Bone marrow (tissue), 2 donors: ENCODE measurements at places on chromosomes 16 and 17.
A peak's percentile ranks its signal among the peaks of the same experiment; 100 is the strongest.

- DNase-seq: no peak
These were observed 6.4 kb downstream of the NHERF1 start for GRCh38 chr17:74754832-74755231.

DNA sequence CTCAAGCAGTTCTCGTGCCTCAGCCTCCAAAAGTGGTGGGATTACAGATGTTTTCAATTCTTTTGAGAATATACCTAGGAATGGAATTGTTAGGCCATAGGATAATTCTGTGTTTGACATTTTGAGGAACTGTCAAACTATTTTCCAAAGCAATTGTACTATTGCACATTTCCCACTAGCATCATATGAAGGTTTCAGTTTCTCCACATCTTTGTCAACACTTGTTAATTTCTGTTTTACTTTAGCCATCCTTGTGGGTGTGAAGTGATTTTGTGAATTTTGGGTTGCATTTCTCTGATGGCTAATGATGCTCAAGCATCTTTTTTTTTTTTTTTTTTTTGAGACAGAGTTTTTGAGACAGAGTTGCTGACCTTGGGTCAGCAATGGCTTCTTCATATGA, 6.2 kb downstream of the NT5M start:
- DNase-seq: no peak

- DNase-seq: no peak
These were observed 40.5 kb downstream of the ATP2C2 start for GRCh38 chr16:84408856-84409255.

- no peak for DNase-seq
These were observed 7.2 kb downstream of the PDK2 start for GRCh38 chr17:50102164-50102991.

DNA sequence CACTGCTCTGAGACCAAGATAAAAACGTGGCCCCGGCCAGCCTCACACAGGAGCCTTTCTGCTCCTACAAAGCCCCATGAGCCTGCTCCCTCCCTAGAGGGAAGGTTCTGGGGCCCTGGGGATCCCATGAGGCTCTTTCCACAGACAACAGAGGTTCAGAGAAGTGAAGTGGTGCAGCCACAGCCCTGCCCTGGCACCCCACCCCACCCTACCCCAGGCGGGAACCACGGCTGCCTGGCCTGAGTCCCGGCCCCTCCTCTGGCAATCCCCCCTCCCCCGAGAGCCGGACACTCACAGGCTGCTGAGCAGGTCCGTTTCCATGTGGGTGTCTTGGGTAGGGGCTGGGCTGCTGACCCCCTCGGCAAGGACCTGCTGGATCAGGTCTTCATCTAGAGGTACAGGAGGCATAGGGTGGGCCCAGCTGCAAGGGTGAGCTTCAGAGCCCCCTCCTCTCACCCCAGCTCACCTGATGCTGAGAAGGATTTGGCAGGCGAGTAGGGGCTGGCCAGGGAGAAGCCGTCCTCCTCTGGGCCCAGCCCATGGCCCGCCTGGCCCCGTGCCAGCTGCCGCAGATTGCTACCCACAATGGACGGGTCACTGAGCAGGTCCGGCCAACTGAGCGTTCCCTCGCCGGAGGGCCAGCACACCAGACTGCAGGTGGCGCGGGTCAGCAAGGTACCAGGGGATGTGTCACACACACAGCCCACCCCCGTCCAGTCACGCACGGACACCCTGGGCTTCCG, 38.7 kb downstream of the PKD1 start:
- DNase-seq: no peak

DNA sequence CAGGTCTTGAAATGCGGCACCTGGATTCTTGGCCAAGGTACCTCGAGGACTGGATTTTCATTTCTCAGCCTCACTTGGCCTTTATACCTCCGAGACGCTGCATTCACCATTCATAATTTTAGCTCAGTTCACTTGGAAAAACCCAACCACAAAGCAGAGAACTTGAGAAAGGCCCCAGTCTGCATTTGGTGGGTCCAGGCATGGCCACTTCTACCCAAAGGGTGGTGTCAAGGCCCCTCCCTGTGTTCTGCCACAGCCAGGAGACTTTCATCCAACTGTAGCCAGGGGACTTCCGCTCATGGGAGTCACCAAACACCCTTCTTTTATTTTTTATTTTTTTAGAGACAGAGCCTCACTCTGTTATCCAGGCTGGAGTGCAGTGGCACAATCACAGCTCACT, 14.7 kb upstream of the TVP23A start:
- DNase-seq: no peak

DNA sequence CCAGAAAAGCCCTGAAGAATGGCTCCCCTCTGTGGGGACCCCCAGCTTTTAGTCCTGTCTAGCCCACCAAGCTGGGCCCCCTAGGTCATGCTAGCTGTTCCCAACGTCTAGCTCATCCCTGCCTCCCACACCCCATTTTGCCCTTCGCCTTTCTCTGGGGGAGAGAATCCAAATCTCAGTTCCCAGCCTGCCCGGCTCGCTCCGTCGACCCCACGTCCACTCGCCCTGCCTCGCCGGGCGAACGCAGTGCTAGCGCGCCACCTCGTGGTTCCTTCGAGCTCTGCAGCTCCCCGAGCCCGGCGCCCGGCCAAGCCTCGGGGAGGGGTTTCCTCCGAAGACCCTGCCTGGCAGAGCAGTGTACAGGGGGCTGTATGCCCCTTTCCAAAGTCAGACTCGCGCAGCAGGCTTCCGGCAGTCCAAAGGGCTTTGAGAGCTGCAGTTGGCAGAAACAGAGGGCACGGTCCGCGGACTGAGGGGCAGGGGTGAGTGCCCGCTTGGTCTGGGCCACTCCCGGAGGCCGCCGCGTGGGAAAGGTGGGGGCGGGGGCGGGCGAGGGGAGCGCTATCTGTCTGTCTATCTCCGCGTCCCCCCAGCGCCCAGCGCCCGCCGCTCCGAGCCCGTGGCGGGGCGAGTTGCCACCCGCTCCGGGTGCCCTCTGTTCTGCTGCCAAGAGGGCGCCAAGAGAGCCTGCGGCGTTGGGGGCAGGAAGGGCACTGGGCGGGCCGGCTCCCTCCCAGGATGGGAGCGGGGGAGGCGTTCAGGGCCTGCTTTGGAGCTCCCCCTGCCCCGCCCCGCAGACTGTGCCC, 1.7 kb upstream of the DLX3 start:
- peak; percentile 10 for DNase-seq

GRCh38 chr17:9309216-9309615, 266.4 kb downstream of the STX8 start:
- no peak for DNase-seq

DNA sequence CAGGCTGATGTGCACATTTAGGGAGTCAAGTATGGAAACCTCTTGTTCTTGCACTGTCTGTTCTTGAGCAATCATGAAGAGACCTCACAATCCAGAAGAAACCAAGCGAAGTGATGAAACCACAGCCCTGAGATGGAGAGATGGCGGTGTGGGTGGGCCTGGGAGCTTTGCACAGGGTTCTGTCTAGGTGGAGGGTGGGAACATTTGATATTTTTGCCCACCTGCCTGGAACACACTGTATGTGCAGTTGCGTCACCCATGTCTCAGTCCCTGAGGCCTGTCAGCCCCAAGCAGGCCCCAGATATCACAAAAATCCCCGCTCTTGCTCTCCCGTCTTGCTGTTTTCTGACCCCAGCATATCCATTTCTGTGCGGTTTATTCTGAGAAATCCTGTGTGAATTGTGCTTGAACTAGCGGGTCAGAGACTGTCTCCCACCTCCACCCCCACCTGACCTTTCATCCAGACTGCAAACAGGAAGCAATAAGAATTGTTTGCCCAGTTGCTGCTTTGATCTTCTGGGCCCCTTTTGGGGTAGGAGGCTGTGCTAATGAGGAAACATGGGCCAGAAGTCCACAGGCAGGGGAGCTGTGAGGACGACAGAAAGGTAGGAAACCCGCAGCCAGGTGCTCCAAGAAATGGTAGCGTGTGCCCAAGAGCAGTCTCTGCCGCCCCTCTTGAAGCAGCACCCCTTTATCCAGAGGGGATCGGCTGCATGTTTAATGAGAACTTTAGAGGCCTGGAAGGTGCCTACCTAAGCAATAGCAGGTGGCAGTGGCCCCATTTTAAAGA, 183.8 kb downstream of the CCDC182 start:
- no peak for DNase-seq

DNA sequence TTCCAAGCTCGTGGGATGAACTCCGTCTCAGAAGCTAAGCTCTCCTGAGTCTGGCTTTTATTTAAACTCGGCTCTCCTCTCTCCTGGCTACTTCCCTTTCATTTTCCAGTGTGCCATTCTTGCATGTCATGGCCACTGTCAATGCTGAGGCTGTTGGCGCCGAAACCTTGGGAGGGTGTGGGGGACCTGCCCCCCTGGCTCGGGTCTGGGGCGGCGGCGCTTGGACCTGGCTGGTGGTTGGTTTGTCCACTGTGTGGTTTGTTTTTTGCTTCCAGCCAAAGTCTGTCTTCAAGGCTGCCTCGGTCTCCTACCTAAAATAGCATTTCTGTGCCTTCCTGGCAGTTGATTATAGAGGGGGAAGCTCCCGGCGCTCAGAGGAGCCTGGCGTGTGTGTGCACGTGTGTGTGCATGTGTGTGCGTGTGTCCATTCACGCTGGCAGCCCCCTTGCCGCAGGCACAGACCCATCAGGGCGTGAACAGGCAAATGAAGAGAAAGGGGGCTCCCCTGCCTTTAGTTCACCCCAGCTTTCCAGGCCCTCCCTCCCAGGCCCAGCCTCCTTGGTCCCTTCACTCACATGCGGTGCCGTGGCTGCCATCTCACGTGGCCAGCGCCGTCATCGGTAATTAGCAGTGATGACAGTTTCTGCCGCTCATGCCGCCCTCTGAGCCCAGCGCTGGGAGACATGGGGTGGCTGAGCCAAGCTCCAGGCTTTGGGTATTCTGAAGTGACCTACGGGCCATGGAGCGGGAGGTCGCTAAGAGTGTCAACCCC, 179.9 kb downstream of the SEC14L1 start:
- no peak for DNase-seq
